ENCODE measurements at places on chromosomes 5 and 9.

GRCh38 chr9:72818385-72818784 is 134.5 kb downstream of the ALDH1A1 start:
- DNase-seq, result no peak

- no peak for DNase-seq
These were observed 250.5 kb downstream of the FER start for GRCh38 chr5:108998216-108998615.

- DNase-seq, result no peak
These were observed 33.9 kb downstream of the SH3PXD2B start for GRCh38 chr5:172420235-172420939.

DNA sequence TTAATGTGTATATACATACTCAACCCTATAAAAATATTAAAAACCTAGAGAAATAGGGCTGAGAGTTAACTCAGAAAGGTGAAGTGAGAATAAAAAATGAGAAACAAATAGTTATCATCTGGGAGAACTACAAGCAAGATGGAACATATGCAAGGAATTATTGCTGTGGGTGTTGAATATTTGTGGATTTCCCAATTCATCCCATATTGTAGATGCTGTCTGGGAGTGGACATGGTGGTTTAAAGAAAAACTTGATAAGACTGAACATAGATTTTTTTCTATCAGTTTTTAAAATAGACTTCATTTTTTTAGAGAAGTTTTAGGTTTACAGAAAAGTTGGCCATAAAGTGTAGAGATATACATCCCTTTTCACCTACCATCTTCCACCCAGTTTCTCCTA is 263.5 kb downstream of the SPATA31D1 start:
- DNase-seq, result no peak

DNA sequence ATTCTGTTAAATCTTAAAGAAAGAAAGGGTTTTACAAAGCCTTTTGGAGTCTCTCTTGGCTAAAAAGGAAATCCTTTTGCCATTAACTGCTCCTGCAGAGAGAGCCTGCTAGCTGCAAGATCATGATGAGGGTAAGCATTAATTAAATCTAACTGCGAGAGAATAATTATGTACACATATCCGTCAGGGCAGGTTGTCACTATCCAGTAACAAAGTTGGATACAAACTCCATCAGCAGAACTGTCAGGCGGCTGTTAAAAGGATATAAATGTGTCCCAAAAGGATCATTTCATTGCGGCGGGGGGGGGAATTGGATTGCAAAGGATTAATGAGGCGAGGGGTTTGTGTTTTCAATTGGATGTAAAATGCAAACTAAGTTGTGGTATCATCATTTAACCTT is 289.3 kb downstream of the ASTN2 start:
- DNase-seq, result no peak

DNA sequence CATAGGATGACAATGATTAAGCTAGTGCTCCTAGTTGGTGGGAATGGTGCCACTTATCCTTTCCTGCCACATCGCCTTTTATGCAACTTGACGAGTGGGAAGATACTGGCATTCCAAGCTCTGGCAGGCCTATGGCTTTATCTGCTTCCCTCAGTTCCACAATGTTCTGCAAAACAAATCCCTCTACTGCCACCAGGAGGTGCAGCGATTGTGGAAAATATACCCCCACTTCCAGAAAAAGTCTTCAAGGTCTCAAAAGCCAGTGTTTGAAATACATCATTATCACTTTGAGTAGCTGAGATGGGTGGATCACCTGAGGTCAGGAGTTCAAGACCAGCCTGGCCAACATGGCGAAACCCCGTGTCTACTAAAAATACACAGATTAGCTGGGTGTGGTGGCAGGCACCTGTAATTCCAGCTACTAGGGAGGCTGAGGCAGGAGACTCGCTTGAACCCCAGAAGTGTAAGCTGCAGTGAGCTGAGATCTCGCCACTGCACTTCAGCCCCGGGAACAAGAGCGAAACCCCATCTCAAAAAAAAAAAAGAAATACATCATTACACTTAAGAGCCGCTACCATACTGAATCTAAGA is 3.4 kb downstream of the CLINT1 start:
- DNase-seq, result no peak

DNA sequence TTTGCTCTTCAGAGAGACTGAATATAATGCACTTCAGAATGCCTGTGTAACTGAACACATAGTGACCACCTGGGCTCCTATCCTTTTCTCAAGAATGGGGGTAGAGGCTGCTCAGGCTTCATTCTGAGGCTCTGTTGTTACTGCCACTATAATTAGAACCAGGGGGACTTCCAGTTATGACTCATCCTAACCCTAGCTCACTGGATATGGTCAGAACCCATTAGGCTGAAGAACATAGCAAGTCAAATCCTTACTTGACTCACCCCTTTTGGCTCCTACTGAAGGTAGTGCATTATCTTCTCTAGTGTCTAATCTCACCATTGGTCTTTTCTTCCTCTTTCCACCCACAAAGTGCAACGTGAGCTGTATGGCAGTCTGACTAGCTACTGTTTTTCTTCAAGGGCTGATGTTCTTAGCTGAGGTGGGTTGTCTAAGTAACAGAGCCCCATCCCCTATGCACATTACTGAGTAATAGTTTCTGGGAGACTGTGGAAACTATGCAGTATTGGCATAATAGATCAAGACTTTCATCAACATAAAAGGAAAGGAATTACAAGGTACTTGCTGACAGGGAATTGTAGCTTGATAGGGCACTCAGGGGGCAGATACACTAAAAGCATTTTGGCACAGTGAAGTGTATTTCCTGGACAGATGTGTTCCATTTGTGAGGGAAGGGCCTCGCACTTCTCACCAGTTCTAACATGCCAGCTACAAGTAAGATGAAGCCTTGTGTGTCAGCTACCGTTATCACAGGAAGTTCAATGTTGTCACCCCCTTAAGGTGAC is 431.0 kb upstream of the MEF2C start:
- DNase-seq, result no peak

DNA sequence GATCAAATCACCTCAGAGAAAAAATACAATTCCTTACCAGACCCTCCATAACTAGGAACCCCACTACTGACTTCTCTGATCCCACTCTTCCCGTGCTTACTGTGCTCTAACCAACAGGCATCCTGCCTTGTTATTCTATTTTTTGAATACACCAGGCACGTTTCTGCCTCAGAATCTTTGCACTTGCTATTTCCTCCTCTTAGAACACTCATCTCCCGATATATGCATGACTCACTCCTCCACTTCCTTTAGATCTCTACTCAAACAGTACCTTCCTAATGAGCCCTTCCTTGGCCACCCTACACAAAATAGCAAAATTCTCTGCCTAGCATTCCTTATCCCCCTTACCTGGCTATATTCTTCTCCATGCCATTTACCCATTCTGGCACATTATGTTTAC is 43.9 kb downstream of the MAPKAP1 start:
- no peak for DNase-seq

DNA sequence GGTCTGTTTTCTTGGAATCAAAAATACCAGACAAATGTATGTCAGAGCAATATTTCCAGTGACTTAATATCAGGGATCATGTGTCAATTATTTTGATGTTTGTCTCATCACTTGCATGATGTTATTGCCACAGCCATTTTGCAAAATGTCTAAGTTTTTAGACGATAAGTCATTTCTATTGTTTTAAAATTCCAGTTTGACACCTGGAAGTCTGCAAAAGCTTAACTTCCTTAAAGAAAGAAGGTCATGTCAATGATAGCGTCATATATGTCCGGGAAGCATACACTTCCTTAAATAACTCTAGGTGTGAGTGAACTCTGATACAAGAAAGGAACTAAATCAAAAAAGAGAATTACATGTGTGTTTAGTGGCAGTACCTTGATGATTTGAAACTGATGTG is 259.5 kb downstream of the EDIL3 start:
- DNase-seq, result no peak

DNA sequence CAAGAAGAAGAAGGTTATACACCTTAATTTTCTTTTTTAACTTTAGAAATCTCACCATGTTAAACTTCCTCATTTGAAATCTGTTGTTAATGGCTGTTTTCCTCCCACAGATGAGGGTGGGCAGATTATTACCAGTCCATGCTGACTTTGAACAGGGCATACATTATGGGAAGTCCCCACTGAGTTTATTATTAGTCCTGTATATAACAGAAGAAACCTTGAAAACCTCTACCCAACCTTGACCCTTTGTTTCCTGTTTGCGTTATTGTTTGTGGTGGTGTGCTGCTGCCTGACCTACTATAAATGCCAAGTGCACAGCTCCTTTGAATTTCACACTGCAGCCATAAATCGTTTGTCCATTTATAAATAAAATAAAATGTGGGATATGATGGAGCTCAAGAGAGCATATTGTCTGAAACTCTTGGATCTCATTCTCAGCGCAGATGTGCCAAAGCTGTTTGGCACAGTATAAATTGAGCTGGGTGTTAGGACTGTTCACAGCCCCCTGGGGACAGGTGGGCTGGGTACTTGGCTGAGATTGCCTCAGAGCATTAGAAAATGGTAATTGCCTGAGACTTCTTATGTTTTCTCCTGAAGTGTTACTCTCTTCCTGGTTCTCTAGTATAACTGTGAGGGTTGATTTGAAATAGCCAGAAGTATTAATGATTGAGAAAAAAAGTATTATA is 139.6 kb downstream of the SPATA31D1 start:
- no peak for DNase-seq

DNA sequence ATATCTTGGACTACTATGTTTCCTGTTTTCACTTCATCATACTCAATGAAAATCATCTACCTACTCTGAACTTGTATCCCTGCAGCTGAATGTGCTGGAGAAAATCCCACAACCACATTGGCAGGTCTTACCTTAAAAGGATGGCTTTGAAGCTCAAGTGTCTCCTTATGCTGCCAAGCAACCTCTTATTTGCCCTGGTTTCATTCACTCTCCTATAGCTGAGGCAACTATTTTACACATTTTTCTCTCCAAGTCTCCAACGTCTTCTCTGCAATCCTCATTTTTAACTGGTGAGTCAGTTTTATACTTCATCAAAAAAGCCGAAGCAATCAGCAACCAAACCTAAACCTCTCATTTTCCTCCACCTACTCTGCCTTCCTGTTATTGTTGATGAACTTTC is 49.7 kb downstream of the POU4F3 start:
- DNase-seq, result no peak

DNA sequence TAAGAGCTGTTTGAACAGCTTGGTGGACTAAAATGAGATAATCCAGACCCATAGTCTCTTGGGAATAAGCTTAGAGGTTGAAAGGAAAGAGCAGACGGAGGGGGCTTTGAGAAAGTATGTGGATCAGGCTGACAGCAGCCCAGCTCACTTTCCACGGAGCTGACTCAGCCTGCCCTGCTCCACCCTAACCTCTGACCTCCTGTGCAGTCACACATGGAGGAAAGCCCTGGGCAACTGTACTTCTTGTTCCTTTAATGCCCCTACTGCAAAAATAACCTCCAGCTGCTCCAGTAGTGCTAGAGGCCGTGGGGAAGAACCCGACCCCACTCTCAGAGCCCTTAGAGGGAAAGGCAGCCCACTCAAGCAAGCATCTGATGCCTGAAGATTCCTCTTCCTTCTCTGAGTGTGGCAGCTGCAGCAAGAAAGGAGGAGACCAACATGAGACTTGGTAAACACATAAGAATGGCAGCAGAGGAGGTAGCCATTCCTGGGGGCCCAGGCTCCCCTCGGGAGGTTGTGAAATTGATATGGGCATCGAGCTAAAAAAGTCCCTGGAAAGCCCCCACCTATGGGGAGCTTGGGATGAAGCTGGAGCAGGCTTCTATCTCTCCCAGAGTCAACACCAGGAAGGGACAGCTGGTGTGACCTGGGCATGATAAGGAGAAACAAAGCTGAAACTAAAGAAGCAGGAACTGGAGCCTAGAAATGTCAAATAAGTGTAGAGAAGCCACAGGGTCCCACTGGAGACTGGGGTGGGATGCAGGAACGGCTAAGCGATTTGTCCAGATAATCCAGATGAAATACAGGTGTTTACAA is 204.3 kb downstream of the PIK3R1 start:
- no peak for DNase-seq

DNA sequence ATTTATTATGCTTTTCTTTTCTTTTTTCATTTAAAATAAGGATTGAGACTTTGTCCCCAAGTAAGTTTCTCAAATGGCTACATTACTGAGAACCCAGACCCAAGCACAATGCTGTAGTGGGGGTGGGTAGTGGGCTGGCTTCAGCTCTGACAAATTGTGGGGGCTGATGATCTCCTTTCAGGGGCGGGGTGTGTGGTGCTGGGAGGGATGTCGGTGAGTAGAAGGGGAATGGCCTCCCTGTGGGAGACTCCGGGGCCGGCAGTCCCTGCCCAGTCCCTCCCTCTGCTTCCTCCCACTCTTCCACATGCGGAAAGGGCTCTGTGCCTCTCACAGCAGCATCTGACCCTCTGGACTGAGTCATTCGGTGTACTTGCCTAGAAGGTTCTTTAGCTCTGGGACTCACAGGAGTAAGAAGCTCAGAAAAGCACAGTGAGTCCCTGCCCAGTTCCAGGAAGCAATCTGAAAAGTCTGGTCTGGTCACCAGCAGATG is 14.3 kb downstream of the CD180 start:
- no peak for DNase-seq

GRCh38 chr5:9294793-9295465 is 250.9 kb downstream of the SEMA5A start:
- no peak for DNase-seq

DNA sequence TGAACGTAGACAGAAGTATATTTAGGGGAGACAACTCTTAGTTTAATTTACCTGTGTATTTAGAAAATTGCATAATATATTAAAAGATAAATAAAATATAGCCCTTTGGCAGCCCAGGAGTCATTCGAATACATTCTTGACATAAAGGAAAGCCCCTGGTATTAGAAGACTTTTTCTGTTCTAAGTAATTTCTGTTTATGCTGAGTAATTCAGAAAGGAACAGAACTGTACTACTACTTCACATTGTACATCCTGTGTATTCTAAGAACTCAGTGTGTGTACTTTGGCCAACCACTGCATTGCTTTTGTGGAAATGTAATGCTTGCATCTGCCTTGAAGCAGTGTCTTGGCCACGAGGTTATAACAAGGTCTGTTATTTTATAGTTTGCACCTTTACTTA is 136.4 kb downstream of the KDM4C start:
- DNase-seq, result no peak

DNA sequence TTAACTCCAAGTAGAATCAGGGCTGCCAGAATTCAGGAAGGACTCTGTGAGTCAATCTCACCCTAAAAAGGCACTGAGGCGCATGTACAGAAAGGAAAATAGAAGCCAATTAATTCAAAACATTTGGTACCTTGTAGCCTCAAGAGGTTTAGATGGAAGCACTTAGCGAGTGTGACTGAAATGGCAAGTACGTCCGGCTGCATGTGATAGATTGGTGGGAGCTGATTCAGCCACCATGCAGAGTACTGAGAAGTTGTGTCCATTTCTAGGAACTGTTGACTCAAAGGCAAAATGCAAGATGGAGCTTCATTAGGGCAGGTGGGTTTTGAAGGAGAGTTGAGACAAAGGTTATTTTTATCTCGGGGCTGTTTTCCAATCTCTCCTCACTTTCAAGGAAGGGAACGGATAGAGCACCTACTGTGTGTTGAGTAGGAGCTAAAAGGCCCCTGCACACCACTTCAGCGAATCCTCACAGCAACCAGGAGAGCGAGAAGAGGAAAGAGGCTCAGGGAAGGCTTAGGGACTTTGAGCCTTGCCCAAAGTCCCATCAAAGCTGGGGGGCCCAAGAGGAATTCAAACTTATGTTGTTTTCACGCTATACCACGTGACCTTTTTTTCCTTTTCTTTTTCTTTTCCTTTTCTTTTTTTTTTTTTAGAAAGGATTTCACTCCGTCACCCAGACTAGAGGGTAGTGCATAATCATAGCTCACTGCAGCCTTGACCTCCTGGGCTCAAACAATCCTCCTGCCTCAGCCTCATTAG is 34.6 kb upstream of the CPEB4 start:
- DNase-seq, result no peak

Data from stimulated activated CD4-positive, alpha-beta T cell treated with anti-CD3 and anti-CD28 coated beads, Interleukin-2, amount 100 ng/mL, for 48 hours (primary cell).